ENCODE measurements at places on chromosomes 3 and 15. TPM values are rescaled to one million over a fixed set of nuclear protein-coding genes. Genes with fewer than 3 reads are reported as not detected.

DNA sequence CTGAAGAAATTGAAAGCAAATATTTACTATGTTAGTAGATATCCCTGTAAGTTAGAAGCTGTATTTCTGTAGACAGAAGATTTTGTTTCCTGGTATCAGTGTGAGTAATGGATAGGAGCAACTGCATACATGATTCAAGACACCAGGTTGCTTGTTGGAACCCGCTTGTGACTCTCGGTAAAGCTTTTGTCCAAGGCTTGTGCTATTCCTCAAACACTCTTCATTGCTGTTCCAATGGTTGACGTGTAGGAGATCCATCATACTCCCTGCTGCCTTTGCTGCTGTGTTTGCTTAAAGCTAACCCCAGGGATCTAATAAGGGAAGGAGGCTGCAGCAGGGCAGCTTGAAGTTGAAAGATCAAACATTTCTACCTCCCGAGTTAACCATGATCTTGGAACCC is 160.1 kb downstream of the RSRC1 start:
- DNase-seq, result no peak
- no peaks in the 10 kb centered on the region for H3K36me3 ChIP-seq
- H3K4me3 ChIP-seq, result no peak overlapping the region
- no peak overlapping the region for H3K27ac ChIP-seq

The PAQR5 gene
- 4.7 TPM for polyA plus RNA-seq

DNA sequence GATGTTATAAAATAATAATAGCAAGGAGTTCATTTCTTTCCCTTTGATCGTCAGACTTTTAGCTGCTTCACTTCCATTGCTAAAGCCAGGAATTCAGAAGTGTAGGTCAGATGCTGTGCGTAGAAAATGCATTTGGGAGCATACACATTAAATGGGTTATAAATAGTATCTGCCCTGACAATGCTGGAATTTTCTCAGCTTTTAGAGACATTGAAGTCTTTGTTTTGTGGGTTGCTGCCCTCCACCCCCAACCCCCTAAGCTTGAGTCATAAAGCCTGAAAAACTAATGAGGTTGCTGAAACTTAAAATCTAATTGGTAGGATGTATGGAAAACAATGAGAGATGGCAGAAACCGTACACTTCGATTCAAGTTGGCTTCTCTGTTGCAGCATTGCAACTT is 81.9 kb downstream of the MITF start:
- DNase-seq, result no peak
- H3K4me3 ChIP-seq, result no peak overlapping the region
- H3K36me3 ChIP-seq, result no peaks in the 10 kb centered on the region
- no peaks in the 10 kb centered on the region for H3K4me1 ChIP-seq
- no peak overlapping the region for H3K27ac ChIP-seq

- H3K4me3 ChIP-seq, result no peak overlapping the region
- no peaks in the 10 kb centered on the region for H3K27me3 ChIP-seq
- no peak overlapping the region for H3K27ac ChIP-seq
- no peaks in the 10 kb centered on the region for H3K36me3 ChIP-seq
Observed at GRCh38 chr15:68725736-68726135, 95.0 kb downstream of the ANP32A start.

DNA sequence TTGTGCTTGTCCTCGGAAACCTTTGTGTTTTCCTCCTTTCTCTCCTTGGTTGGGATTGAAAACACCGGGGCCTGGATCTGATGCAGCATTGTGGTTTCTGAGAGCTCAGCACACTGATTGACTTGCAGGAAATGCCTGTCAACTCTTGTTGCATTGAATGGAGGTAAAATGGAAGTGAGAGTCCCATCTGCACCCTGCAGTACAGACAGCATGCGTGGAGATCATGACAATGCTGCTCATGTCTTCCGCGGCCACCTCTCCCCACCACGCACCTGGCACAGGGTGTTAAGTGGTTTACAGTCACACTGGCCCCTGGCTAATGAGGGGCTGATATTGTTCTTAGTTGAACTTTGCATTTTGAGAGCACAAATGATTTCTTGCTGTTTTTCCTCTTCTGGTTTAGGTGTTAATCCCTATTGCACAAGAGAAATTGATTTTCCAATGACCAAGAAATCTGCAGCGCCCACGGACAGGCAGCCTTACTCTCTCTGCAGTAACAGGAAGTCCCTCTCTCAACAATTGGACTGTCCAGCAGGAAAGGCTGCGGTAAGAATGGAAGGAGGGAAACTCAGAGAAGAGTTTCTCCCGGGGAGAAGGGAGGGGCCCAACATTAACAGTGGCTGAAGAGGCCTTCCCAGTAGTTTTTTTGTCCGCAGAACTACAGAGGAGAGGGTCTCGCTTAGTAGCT is 58.5 kb downstream of the STARD5 start:
- DNase-seq, result no peak
- H3K27ac ChIP-seq, result no peak overlapping the region
- no peaks in the 10 kb centered on the region for H3K27me3 ChIP-seq
- no peak overlapping the region for H3K4me3 ChIP-seq
- H3K4me1 ChIP-seq, result no peaks in the 10 kb centered on the region

DNA sequence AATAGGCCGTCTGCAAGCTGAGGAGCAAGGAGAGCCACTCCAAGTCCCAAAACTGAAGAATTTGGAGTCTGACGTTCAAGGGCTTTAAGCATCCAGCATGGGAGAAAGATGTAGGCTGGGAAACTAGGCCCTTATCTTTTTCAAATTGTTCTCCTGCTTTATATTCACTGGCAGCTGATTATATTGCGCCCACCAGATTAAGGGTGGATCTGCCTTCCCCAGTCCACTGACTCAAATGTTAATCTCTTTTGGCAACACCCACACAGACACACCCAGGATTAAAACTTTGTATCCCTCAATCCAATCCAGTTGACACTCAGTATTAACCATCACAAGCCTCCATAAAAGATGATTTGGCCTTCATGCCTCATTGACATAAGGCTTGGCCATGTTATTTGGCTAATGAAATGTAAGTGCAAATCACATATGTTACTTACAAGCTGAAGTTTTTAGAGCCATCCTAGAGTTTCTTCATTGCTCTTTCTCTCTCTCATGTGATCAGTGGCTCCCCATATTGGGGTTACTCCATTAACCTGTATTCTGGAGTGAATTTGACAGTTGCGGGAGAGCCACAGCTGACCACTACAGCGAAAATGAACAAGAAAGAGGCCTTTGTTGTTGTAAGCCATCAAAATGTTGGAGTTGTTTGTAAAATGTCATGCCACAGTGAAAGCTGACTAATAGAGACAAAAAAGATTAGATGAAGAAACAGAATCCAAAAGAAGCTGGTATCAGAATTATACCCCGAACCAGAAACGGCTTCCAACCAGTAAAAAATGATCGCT is 61.7 kb downstream of the GBE1 start:
- no peaks in the 10 kb centered on the region for H3K36me3 ChIP-seq
- no peaks in the 10 kb centered on the region for H3K4me1 ChIP-seq
- H3K4me3 ChIP-seq, result no peak overlapping the region
- no peak for DNase-seq

GRCh38 chr15:78650022-78650421 is 9.0 kb upstream of the CHRNB4 start:
- no peaks in the 10 kb centered on the region for H3K27me3 ChIP-seq
- H3K4me1 ChIP-seq, result no peaks in the 10 kb centered on the region
- H3K4me3 ChIP-seq, result no peak overlapping the region
- no peak overlapping the region for H3K27ac ChIP-seq
- no peaks in the 10 kb centered on the region for H3K36me3 ChIP-seq
- DNase-seq, result no peak

DNA sequence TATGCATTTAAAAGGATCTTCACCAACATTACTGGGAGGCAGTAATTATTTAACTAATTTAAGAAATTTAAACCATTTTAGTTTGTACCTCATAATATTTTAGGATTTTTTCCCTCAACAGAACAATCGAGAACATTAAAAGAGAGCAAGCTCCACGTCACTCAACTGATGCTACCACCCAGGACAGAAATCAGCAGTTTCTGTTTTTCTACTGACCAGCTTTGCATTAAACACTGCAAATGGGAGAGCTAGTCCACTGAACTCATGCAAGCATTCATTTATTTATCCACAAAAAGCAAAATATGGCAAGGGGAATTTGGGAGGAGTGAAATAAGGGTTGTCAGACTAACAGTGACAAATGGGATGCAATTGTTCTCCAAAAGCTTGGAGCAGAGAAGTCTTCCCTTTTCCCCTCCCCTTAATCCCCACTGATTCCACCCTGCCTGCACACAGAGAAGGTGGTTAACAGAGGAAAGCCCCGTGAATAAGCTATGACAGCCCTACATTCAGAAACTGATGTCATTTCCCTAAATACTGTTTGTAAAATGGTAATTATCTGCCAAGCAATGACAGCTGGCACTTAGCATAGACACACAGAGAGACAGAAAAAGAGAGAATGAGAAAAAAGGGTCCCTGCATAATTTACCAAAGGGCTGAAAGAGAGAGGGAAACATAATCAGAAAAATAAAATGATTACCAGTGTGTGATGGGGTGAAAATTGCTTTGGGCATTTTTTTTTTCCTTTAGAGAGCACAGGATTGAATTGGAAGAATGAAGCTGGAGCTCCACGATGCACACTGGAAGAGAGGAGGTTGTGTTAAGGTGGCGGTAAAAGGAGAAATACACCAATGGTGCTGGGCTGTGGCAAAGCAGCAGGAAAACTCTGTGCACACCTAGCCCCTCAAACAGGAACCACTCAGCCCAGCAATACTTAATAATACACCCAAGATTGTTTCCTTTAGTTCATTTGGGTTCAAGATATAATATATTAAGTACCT is 777.4 kb downstream of the TUSC7 start:
- H3K4me1 ChIP-seq, result no peaks in the 10 kb centered on the region
- no peak for DNase-seq
- H3K27ac ChIP-seq, result no peak overlapping the region

GRCh38 chr15:47364230-47365141 is 352.8 kb upstream of the SEMA6D start:
- H3K4me1 ChIP-seq, result no peaks in the 10 kb centered on the region
- no peak overlapping the region for H3K27ac ChIP-seq
- H3K36me3 ChIP-seq, result no peaks in the 10 kb centered on the region
- H3K4me3 ChIP-seq, result no peak overlapping the region

- no peaks in the 10 kb centered on the region for H3K27me3 ChIP-seq
- no peak for DNase-seq
- H3K4me1 ChIP-seq, result peaks cover 5% of the 10 kb centered on the region
- no peaks in the 10 kb centered on the region for H3K36me3 ChIP-seq
Observed at GRCh38 chr15:59541750-59542149, 69.8 kb upstream of the GCNT3 start.

The GOLGA6L10 gene
- polyA plus RNA-seq, result 0.65 TPM

The GOLGA8J gene
- not detected for polyA plus RNA-seq

Measured in hepatocyte (in vitro differentiated cells).